ENCODE measurements at places on chromosomes 3 and 15.

GRCh38 chr3:9837701-9838582, 5.9 kb downstream of the RPUSD3 start:
- no peak for DNase-seq

DNA sequence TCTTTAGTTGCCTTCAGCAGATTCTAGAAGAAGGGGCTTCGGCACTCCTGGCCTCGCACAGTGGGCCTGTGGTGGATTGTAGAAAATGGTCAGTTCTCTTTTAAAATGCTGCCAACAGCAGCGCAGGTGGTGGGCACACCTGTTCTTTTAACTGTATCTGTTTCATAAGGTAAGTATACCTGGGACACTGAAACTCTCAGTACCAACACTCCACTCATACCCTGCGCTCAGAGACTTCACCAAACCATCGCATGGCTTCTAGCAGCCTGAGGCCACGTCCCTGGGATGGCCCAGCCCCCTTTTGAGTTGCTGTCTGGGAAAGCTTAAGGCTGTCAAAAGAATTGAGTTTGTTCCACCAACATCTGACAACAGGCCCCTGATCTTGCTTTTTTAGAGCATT, 56.7 kb upstream of the MCF2L2 start:
- DNase-seq: no peak

DNA sequence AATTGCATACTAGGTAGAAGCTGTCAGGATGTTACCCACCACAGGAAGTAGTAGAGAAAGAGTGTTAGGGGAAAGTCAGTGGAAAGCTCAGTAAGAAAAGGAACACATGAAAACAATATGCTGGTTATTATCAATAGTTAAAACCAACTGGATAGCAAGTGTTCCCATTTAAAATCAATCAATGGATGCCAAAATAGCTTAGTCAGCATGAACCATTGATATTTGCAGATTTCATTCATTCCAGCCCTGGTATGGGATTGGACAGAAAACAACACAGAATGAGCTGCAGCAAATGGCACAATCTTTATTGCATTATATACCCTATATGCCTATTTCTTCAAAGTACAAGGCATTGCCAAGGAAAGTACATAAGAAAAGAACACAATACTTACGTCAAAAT, 293.7 kb downstream of the EPHA6 start:
- DNase-seq: no peak

GRCh38 chr3:48599077-48599501, 4.0 kb upstream of the COL7A1 start:
- DNase-seq: no peak

DNA sequence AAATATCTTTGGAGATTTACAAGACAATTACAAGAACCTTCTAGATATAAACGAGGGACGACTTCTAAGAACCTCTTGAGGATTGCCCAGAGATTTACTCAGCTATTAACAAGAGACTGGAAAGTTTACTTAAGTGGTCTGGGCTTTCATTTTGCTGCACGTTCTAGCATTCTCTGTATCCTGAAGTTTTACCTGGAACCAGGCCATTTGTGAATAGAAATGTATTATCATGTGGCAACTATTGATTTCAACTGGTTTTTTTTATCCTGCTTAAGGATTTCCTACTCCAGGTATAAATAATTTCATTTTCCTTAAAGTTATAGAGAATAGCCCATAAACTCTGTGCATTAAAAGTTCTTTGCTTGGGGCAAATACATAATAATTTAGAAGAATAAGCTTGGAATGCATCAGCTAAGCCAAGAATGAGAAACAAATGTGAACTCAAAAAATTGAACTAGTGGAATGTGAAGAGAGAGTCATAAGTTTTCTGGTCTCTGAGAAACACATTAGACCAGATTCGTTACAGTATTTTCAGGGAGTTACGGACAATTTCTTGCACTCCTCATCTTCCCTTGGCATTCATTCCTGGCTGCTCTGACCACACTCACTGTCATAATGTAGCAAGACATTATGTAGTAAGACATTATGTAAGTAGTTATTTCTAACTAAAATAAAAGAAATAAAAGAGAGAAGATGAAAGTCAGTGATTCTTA, 1.3 kb downstream of the AQP9 start:
- no peak for DNase-seq

DNA sequence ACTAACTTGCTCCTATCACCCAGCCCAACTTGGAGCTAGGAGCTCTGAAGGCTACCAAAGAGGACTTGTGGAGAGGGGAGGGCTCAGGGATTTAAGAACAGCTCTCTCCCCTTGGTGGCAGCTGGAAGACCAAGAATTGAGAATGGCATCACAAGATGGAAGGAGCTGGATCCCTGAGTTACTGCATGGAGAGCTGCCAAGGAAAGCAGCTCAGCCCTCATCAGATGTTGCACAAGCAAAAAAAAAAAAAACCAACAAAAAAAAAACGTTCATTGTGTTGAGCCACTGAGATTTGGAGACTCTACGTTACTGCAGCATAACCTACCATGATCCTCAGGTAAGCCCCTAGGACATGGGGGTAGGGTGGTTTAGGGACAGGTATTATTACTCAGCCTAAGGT, 41.0 kb downstream of the ITGB5 start:
- no peak for DNase-seq

All from right renal cortex interstitium (tissue), 3 donors.